ENCODE measurements at places on chromosomes 3 and 15. TPM values are rescaled to one million over a fixed set of nuclear protein-coding genes. Genes with fewer than 3 reads are reported as not detected.

Gene IL16
- not detected for total RNA-seq

Gene ACTRT3
- total RNA-seq = 3.2 TPM

Gene OSBPL10
- total RNA-seq = 11.4 TPM

Gene GABRB3
- total RNA-seq = 78.3 TPM

Gene PARP3
- total RNA-seq = 10.2 TPM

Gene GADL1
- total RNA-seq = not detected

Gene LTK
- total RNA-seq = 0.06 TPM

Gene TM4SF18
- total RNA-seq = 44.7 TPM

Gene TAGLN3
- total RNA-seq = not detected

Gene TMCC1
- total RNA-seq = 11.5 TPM

Gene MITF
- total RNA-seq = 8.5 TPM

Gene HGD
- total RNA-seq = 13.9 TPM

Gene TLR9
- total RNA-seq = not detected

Gene CCR2
- total RNA-seq = not detected

Gene HTR3E
- not detected for total RNA-seq

Gene SAXO2
- total RNA-seq = 2.4 TPM

Gene CNTN3
- not detected for total RNA-seq

Gene TICRR
- 15.9 TPM for total RNA-seq

Gene GRK7
- not detected for total RNA-seq

Gene AMIGO3
- 0.59 TPM for total RNA-seq

Gene KIF15
- total RNA-seq = 8.6 TPM

Gene CCR9
- not detected for total RNA-seq

Gene UNC13C
- total RNA-seq = not detected

Gene KLHL40
- not detected for total RNA-seq

Gene WNT7A
- 0.23 TPM for total RNA-seq

Gene CRYGS
- 0.57 TPM for total RNA-seq
